ENCODE measurements at places on chromosomes 13 and 19.

DNA sequence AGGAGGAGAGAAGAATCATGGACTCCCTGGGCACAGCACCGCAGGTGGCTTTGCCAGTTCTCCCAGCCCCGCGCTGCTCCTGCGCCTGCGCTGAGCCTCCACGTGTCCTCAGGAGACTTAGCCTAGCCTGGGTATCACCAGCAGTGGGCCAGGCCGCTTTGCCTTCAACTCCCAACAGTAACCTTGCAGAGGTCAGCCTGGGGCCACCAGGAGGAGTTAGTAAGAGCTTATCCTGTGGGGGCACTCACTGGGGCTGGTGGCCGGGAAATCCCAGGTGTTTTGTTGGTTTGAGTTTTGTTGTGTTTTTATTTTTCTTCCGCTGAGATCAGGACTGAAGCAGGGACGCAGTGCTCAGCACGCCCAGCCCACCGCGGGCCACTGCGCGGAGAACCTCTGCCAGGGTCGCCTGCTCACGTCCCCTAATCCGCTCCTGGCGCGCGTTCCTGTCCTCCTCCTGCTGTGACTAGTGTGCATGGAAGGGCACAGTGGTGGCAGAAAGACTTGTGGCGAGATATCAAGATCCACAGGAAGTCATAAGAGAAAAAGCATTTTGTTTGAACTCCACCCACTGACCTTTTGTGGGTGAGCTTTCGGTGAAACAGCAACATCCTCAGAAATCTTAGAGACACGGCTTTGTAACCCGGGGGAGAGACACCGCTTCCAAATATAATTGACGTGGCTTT, 207.4 kb upstream of the RFC3 start:
- no peak for DNase-seq

GRCh38 chr13:80039000-80039399, 301.9 kb downstream of the SPRY2 start:
- no peak for DNase-seq

DNA sequence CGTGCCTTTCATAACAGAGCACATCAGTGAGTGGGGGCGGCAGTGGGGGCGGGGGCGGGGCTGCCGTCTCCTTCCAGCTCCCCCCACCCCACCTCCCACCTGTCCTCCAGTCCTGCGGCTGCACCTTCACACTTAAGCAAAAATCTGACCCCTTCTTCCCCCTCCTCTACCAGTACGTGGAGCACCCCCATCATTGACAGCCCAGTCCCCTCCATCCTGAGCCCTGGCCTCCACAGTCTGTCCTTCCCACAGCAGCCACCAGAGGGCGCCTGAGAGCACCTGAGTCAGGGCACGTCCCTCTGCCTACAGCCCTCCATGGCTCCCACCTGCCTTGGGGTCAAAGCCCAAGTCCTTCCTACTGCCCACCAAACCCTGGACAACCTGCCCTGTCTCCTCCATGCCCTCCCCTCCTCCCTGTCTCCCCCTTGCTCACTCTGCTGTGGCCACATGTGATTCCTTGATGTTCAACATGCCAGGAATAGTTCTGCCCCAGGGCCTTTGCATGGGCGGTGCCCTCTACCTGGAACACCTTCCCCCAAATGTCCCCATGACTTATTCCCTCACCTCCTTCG, 4.0 kb downstream of the EBI3 start:
- DNase-seq = peak; percentile 51

DNA sequence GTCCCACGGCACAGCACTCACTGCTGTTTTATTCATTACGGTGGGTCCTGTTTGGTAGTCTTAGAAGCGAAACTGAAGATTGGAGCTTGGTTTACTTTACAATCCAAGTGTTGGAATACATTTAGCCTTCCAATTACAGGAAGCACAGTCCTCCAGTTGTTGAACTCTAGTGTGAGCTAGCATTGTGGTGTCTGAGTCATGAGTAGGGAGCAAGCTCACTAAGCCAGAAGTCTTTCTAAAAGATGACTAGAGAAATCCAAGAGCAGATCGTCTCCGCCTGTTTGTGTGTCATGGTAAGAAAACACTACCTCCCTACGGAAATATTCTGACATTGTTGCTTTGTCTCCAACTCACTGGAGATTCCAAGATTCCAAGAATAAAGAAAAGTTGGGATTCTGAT, 10.1 kb upstream of the SHISA2 start:
- DNase-seq = no peak

GRCh38 chr13:49746111-49746510, 46.4 kb downstream of the KPNA3 start:
- no peak for DNase-seq

DNA sequence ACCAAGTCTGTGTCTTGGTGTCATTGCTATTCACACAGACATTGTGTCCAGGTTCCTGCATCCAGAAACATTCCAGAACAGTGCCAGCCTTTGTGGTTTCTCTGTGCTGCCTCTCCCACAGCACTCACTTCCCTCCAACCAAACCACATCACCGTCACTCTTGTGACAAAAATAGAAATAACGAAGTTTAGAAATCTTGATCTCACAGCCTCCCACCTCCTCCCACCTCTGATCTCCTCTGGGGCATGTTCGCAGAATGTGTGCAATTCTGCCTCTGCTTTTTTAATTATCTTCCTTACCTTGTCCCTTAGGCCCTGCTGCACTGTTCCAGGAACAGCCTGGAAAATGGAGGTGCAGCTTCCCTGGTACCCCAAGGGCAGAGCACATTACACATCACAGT, 8.7 kb upstream of the SERPINE3 start:
- no peak for DNase-seq

DNA sequence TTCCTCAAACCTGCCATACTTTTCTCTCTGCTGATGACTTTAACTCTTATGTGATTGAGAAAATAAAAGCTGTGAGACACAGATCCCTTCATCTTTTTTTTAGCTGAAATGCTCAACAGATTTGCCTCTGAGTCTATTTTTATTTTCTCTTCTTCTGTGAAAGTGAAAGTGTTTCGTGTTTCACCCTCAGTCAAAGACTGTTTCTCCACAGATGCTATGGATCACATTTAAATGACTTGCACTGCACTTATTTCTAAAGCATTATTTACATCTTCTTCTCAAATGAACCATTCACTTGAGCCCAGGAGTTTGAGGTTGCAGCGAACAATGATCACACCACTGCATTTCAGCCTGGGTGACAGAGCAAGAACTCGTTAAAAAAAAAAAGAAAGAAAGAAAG, 890.1 kb upstream of the PCDH20 start:
- DNase-seq = no peak

GRCh38 chr19:12723641-12724426, at the start of gene TNPO2:
TNPO2 (minus strand) TSS chr19:12723932; CDS start chr19:12720977, 2,955 bp downstream.
- peak; percentile 72 for DNase-seq
